ENCODE measurements at places on chromosomes 12 and 14.

GRCh38 chr14:74392616-74393570 is 33.1 kb downstream of the SYNDIG1L start:
- no peak for DNase-seq

DNA sequence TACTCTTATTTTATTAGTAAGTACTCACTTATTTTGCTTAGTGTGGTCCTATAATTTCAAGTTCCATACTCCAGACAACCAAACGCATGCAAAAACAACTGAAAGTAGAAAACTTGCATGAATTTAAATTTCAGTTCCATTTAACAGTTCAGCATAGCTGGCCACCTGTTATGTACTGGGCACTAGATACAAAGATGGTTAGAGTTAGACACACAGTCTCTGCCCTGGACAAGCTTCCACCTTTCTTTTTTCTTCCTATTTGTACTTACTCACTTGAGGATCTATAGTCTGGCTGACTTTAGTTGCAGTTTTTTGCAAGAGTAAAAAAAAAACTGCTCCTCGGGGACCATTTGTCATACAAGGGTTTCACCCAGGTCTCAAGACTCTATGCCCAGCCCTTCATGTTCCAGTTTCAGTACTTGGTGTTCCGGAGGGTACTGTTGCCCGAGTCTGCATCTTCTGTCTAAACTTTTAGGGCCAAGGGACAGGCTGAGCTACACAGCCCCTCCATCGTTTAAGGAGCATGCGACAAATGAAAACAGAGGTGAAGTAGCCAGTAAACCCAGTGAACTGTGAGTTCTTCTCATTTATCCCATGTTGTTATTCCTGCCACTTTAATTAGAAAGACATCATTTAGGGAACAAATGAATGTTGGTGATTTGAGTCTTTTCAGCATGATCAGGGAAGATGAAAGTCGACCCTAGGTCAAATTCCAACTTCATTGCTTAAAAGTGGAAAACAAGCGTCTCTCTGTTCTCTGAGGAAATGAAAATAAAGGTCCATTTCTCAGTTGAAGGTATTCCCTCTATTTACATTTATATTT is 22.3 kb downstream of the RPGRIP1 start:
- no peak for DNase-seq

DNA sequence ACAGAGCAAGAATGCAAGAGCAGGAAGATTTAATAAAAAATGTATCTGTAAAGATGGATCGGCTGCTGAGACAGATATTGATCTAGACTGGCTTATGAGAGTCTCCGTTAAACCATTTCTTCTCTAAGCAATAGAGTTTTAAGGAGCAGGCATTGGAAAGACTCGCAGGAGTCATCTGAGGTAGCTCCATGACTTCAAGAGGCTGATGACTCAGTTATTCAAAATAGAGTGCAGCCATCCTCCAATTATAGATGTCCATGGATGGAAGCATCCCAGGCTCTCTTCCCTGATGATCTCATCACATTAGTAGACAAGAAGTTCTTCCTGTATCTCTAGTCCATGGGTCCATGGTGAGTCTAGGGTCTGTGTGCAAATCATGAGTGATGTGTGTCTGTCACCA is 638.3 kb upstream of the TMEM132C start:
- no peak for DNase-seq

- DNase-seq, result no peak
Measured at GRCh38 chr12:45644541-45644940, 85.0 kb upstream of the ARID2 start.

GRCh38 chr12:27552886-27553560 is 29.0 kb downstream of the PPFIBP1 start:
- no peak for DNase-seq

DNA sequence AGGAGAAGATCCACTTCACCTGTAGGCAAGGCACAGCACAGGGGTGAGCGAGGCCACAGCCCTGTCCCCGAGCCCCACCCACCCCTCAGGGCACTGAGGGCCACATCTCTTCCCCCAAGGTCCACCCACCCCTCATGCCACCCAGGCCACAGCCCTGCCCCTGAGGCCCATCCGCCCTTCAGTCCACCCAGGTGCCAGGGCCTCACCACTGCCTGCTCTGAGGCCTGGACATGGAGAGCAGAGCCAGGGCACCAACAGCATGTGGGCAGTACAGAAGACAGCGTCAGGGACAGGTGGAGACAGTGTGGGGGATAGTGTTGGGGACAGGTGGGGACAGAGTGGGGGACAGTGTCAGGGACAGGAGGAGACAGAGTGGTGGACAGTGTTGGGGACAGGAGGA is 138.3 kb downstream of the TMEM121 start:
- no peak for DNase-seq

DNA sequence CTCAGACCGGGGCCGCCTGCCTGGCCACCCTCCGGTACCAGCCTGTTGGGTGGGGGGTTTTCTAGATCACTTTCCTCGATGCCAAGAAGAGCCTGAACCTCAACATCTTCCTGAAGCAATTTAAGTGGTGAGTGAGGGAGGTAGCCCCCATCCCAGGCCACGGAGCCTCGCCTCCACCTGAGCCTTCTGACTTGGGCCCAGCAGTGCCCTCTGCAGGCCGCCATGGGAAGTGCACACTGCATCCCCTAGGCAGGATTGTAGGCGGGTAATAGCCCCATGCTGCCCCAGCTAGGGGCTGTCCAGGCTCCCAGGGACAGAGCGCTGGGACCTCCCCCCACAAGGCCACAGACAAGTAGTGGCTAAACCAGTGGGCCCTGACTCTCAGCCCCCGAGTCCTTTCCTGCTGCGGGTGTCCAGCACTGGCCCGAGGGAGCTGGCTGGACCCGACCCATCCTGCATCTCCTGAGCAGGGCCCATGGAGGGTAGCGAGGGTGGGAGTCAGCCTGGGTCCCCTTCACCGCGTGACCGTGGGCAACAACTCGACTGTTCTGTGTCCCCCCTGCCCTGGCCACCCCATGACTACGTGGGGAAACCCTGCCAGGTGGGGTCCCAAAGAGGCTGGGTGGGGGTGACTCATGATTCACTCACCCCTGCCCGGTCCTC is 15.3 kb upstream of the ADSS1 start:
- peak; percentile 66 for DNase-seq
